CD4-positive, alpha-beta T cell treated with Interferon gamma for 1 hour (primary cell): ENCODE measurements at places on chromosomes 2 and 18.

- no peak for DNase-seq
Measured at GRCh38 chr2:141728886-141729285, 401.9 kb downstream of the LRP1B start.

DNA sequence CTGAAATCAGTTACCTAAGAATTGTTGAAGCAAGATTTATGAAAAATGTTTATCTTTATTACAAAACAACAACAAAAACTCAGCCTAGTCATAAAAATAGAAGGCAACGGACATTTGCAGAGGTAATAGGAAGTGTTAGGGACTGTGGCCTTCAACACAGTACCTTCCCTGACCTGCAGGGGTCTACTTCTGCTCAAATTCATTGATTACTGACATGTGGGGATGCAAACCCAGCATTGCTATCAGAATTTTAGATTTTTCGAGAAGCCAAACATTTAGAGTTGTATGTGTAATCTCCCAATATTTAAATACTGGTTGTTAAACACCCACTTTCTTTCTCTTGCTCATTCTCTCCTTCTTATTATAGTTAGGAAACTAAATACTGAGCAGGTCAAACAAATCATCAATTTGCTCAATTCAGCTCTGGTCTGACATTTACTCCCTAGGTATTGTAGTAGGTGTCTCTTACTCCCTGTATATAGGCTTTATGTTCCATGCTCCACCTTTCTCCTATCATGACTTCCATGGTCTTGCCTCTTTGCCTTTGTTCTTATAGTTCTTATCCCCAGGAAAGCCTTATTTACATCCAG is 198.5 kb downstream of the UBE2E3 start:
- DNase-seq: peak; percentile 36

- no peak for DNase-seq
Measured at GRCh38 chr18:78006774-78007260, 757.2 kb downstream of the GALR1 start.

DNA sequence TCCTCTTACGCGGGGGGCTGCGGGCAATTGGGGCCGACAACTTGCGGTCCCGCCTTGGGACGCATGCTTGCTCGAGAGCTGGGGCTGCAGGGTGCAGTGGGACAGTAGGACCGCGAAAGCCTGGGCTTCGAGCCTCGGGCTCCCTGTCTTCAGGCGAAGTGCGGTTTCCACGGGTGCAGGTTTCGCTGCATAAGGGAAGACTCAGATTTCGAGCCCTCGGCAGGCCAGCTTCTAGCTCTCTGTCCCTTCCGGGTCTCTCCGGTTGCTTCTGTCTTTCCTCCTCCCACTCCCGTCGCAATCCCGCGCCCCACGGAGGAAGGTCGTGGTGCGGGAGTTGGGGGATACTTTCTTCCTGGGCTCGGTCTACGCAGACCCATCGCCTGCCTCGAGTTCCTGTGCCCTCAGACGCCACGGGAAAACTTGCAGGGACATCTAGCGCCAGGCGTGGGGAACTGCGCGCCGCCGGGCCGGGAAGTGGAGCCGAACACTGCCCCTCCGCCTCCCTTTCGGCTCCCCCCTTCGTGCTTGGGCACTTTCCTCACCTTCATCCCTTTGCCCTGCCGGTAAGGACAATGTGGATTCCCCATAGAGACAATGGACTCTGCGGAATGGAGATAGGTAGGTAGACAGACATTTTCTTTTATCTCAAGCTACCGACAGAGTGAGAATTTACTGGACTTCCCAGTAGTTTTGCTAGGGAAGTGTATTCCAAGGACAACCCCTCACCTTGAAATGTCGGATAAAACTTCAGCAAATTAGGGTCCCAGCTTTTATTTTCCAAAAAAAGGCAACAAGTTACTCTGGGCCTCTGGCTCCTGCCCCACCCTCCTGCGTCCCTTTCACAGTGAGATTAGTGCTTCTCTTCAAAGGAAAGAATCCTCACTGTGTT is 4.2 kb upstream of the HOXD13 start:
- no peak for DNase-seq

DNA sequence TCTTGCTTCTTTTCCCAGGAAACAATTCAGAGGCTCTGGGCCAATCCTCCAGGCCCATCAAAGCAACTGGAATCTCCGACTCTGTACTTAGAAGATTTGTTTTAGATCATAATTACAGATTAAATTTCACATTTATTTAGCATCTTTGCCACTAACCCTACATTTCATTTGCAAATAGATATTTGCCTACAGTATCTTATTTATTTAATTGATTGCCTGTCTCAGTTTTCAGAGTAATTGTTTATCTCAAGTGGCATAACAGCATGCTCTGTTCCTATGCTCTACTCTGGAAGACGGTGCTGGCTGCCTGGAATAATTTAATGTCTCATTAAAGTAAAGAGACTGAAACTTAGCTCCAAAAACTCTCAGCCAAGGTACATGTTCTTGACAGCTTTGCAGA is 213.4 kb downstream of the HNMT start:
- no peak for DNase-seq

DNA sequence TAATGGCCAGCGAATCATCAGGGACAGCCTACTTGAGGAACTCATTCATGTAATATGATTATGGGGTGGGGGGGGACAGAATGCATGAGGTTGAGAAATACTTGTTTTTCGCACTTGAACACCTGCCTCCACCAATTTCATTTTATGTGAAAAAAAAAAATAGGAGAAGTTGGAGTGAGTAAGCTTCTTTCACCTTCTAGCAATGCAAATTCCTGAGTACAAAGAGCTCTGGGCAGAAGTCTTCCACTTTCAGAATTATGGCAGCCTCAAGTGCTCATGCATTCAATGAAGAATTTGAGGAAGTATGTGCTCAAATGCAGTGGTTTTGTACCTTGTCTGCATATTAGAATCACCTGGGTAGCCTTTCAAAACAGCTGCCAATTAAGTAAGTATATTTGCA is 40.1 kb upstream of the GPD2 start:
- no peak for DNase-seq

- no peak for DNase-seq
Measured at GRCh38 chr2:156436497-156437085, 412 bp downstream of the GPD2 start.

DNA sequence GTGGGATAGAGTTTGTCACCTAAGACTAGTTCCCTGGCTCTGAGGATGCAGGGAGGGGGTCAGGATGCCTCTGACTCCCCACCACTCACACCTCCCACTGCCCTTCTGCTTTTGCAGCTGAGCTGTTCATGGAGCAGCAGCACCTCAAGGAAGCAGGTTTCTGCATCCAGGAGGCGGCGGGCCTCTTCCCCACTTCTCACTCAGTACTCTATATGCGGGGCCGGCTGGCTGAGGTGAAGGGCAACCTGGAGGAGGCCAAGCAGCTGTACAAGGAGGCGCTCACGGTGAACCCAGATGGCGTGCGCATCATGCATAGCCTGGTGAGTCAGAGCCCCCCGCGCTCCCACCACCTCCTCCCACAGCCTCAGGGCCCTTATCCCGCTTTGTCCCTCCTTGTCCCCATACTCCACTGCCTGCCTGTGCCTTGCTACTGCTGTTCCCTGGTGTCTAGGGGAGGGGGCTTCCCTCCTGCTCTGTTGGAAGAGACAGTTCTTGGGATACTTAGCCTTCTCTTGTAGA is 94.4 kb downstream of the STPG4 start:
- DNase-seq: no peak

- DNase-seq: no peak
Measured at GRCh38 chr18:22558945-22559385, 141.2 kb upstream of the CTAGE1 start.

DNA sequence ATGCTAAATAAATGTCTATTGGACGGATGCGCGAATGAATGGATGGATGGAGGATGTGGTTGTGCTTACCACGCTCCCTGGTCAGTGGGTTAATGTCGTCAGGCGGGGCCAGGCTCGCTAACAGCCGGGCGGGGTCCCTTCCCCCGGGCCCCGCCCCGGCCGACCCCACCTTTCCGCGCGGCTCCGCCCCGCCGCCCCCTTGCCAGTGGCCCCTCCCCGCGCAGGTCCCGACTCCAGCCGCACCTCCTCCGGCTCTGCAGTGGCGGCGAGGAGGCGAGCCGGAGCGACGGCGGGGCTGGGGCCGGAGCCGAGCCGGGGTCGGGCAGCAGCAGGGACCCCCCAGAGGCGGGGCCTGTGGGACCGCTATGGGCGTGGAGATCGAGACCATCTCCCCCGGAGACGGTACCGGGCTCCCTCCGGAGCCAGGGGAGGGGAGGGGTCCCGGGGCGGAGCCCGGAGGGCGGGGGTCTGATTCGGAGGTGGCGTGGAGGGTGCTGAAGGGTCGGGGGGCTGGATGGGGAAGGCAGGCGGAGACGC is at the start of gene FKBP1B:
FKBP1B (plus strand) TSS at position 257 of the 537 bp plus-strand sequence; CDS start at position 366, 109 bp downstream.
- peak; percentile 46 for DNase-seq

DNA sequence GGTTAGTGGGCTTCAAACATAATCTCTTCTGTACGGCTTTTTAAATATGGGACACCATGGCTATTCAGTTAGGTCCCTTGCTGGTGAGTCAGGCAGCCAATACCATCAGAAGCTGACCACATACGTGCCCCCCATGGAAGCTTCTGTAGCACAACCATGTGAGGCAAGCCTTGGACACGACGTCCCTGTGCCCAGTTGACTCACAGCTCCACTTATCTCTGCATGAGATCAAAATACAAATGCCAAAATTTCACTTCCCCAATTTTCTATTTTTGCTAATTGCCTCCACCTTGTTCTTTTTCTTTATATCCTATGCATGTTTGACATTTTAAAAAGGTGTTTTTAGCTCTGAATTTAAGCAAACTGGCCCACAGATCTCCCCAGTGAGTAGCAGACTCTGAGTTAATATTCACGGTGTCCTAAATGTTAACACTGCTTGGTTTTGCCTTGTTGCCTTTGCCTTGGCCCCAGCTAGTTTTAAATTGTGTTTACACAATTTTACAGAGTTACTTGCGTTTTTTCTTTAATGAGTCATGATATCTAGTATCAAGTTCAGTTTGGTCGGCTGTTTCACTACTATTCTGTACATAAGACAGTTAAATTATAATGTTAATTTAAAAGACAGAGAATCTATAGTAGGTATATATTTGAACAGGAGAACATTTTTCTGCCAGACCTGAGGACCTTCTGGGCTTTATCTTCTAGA is 77.5 kb downstream of the CDCA7 start:
- DNase-seq: no peak

DNA sequence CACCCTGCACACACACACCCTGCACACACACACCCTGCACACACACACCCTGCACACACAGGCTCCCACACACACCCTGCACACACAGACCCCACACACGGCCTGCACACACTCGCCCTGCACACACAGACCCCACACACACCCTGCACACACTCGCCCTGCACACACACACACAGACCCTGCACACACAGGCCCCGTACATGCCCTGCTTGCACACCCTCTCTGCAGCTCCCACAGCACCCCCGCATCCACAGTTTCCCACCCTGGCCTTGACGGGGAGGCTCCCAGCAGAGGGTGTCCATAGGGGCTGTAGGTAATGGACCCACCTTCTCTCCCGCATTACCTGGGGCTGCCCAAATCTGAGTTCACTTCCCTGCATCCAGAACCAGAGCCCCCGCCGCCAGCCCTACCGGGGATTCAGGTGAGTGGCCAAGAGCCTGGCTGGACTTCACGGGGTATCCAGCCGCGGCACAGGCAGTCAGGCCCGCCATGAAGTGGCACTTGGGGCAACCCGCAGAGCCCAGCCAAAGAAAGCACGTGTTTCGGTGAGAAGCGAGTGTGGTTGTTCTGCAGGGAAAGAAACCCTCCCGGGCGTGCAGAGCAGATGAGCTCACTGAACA is 88.6 kb upstream of the GPC1 start:
- DNase-seq: no peak
